Activated B cell treated with CpG ODN at 0.5 μM for 24 hours (primary cell): ENCODE measurements at places on chromosomes 3 and 15.

DNA sequence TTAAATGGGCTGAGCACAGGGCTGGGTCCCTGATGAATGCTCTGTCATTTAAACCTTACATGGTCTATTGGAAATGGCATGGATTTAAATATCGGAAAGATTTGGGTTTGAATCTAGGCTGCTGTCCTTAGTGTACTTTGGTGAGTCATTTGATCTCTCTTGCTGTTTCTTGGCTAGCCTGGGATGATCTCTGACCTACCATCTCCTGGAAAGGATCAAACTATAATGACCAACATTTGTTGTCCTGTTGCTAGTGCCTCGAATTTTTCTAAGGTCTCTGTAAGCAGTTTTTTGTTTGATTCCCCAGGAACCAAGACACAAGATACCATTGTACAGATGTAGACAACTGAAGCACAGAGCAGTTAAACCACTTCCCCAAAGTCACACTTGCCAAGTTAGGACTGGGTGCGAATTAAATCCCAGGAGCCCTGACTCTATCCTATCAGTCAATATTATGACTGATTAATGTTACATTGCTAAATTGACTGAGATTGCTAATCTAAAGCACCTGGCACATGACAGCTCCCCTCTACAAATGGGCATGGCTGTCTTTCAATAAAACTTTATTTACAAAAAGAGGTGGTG, 244.9 kb upstream of the MCTP2 start:
- H3K4me3 ChIP-seq = no peak overlapping the region
- no peaks in the 10 kb centered on the region for H3K4me1 ChIP-seq
- H3K27me3 ChIP-seq = peaks cover 6% of the 10 kb centered on the region
- no peaks in the 10 kb centered on the region for H3K36me3 ChIP-seq

DNA sequence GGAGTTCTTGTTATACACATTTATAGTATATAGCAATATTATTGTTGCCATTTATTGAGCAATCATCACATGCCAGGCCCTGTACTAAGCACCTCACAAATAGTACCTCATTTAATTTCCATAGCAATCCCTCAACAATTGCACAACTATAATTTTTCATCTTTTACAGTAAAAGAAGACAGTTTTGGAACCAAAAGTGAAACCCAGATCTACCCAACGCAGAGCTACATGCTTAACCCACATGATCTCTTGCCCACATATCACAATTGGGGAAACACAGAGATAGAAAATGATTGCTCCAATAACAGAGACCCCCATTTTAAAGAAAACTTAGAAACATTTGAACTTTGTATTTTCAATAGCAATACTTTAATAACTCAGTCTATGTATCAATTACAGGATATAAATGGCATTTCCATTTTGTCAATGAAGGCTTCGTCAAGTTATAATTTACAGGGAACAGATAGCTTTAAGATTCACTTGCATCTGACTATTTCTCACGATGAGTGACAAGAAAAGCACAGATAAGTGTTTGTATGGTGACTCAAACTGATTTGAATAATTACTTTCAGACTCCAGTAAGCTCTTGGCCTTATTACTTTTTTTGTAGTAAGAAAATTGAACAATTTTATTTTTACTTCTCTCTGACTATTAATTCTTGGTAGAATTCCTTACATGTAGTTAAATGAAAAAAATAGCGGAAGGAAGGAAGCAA, 38.7 kb upstream of the CCDC50 start:
- peaks cover 40% of the 10 kb centered on the region for H3K4me1 ChIP-seq
- no peak for DNase-seq
- H3K27me3 ChIP-seq = no peaks in the 10 kb centered on the region
- H3K36me3 ChIP-seq = no peaks in the 10 kb centered on the region
- H3K4me3 ChIP-seq = peak overlapping the region; percentile 74

DNA sequence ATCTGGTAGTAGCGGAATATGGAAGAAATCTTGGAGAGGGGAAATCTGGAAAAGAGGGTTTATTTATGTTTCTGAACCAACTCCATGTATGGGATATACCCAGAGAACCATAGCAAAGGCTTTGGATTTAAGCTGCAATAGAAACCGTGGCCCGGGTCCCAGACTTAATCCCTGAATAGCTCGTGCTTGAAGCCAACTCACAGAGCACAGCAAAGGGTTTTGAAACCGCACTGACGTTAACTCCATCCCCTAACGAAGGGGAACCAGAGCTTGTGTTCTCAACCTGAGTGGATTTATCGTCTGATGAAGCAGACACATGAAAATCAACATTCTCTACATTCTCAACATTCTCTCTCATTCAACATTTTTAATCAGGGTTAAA, 154.6 kb downstream of the APBA2 start:
- no peaks in the 10 kb centered on the region for H3K4me1 ChIP-seq
- no peaks in the 10 kb centered on the region for H3K27me3 ChIP-seq
- H3K36me3 ChIP-seq = no peaks in the 10 kb centered on the region
- no peak overlapping the region for H3K27ac ChIP-seq
- DNase-seq = no peak
- H3K4me3 ChIP-seq = no peak overlapping the region

GRCh38 chr3:76917436-76917835, 122.5 kb upstream of the ROBO2 start:
- no peak overlapping the region for H3K4me3 ChIP-seq
- no peaks in the 10 kb centered on the region for H3K27me3 ChIP-seq
- no peak for DNase-seq
- H3K36me3 ChIP-seq = no peaks in the 10 kb centered on the region
- no peak overlapping the region for H3K27ac ChIP-seq

DNA sequence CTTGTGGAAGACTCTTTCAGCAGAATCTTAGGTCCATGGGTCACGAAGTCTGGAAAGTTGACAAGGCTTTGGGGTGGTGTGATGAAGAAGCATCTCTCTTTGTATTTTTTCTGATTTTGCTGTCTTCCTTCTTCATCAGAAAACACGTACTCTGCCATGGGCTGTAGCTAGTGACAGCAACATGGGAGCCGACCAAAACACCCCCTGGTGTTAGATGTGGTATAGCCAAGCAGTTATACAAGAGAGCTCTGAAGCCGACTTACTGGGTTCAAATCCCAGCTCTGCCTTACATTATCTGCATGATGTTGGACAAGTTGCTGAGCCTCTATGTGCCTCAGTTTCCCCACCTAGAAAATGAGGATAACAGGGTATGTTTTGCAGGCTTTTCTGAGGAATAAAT, 32.9 kb upstream of the LYZL4 start:
- H3K27ac ChIP-seq = no peak overlapping the region
- H3K4me1 ChIP-seq = peaks cover under 1% of the 10 kb centered on the region
- no peak overlapping the region for H3K4me3 ChIP-seq
- no peaks in the 10 kb centered on the region for H3K36me3 ChIP-seq
- DNase-seq = no peak

- no peak overlapping the region for H3K4me3 ChIP-seq
- no peaks in the 10 kb centered on the region for H3K4me1 ChIP-seq
- H3K27ac ChIP-seq = no peak overlapping the region
- H3K36me3 ChIP-seq = no peaks in the 10 kb centered on the region
- no peak for DNase-seq
Observed at GRCh38 chr15:27097506-27097905, 126.5 kb downstream of the GABRG3 start.

DNA sequence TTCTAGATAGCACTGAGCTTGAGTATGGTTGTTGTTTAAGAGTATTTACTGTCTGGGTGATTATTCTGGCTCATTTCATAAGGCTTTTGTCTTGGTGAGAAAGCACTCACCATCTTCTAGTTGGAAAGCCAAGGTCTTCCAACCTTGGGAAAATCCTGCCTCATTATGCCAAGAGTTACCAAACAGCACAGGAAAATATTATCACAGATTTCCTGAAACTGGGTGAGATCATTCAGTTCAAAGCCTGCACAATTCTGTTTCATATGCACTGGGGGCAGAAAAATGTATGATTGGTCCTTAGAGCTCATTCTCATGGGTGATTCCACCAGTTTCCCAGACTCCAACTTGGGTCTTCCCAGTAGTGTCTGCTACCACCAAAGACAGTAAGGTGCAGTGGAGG, 291.8 kb downstream of the RORA start:
- H3K27me3 ChIP-seq = peaks cover 10% of the 10 kb centered on the region
- H3K27ac ChIP-seq = no peak overlapping the region
- no peaks in the 10 kb centered on the region for H3K36me3 ChIP-seq
- no peak for DNase-seq
- no peaks in the 10 kb centered on the region for H3K4me1 ChIP-seq

- peak overlapping the region; percentile 25 for H3K27ac ChIP-seq
- no peak for DNase-seq
- H3K36me3 ChIP-seq = peaks cover 42% of the 10 kb centered on the region
- peaks cover 37% of the 10 kb centered on the region for H3K4me1 ChIP-seq
- H3K27me3 ChIP-seq = no peaks in the 10 kb centered on the region
- H3K4me3 ChIP-seq = no peak overlapping the region
Observed at GRCh38 chr15:64071931-64072765, 21.5 kb downstream of the CIAO2A start.

- H3K4me3 ChIP-seq = no peak overlapping the region
- no peak overlapping the region for H3K27ac ChIP-seq
- no peaks in the 10 kb centered on the region for H3K36me3 ChIP-seq
- H3K4me1 ChIP-seq = no peaks in the 10 kb centered on the region
- H3K27me3 ChIP-seq = peaks cover 4% of the 10 kb centered on the region
Observed at GRCh38 chr3:152621967-152622810, 212.7 kb upstream of the P2RY1 start.

DNA sequence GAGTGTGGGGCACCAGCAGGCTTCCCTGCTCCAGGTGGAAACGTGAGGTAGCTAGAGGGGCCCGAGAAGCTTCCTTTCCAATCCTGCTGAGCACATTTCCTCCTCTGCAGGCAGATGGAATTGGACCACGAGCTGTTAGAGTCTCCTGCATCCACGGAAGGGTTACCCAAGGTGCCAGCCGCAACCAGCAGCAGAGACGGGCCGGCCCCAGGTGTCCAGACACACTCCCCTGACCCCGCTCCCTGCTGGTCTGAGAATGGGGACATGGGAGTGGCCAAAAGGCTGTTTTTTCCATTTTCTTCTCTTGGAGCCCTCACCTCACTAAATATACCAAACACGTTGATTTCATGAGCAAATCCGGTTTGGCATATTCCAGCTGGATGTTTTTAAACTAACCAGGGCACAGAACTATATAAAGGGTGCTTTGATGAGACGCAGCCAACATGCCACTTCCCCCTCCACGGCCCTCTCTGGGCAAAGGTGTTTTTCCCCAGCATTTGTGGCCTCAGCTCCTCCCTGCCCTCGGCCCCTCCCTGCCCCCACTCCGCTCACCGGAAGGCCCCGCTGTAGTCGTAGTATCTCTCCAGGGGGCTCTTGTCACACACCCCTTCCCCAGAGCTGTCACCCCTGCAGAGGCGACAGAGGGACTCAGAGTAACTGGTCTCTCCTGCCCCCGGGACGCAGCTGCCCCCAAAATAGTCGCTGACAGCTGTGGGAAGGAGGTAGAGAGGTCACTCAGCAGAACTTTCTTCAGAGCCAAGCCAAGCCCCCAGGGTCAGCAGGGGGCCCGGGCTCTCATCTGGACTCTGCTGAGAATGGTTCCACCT, 7.0 kb downstream of the MELTF start:
- H3K36me3 ChIP-seq = no peaks in the 10 kb centered on the region
- H3K4me1 ChIP-seq = peaks cover 38% of the 10 kb centered on the region
- peaks cover 9% of the 10 kb centered on the region for H3K27me3 ChIP-seq
- peak overlapping the region; percentile 96 for H3K27ac ChIP-seq

DNA sequence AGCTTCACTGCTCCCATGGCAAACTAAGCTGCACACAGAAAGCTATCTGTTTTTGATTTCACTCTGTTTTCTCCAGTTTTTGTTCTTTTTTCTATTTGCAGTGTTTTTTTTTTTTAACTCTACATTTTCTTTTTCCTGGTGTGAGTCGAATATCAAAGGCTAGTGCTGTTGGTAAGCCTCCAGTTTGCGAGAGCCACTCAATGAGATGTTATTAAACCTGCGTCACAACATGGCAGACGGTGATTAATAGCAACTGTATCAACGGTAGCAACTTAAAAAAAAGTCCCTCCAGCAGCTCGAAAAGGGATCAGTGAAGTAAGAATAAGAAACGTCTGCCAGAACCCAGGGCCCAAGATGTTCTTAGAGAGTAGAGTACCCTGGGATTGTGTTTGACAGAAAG, 84.1 kb downstream of the MEIS2 start:
- H3K4me1 ChIP-seq = no peaks in the 10 kb centered on the region
- H3K36me3 ChIP-seq = no peaks in the 10 kb centered on the region
- H3K4me3 ChIP-seq = no peak overlapping the region
- no peak overlapping the region for H3K27ac ChIP-seq
- DNase-seq = no peak

GRCh38 chr15:66139591-66140207, 113.9 kb downstream of the MEGF11 start:
- no peak overlapping the region for H3K4me3 ChIP-seq
- H3K27me3 ChIP-seq = no peaks in the 10 kb centered on the region
- no peaks in the 10 kb centered on the region for H3K4me1 ChIP-seq
- no peaks in the 10 kb centered on the region for H3K36me3 ChIP-seq
- no peak overlapping the region for H3K27ac ChIP-seq

GRCh38 chr15:61248790-61249189, 19.7 kb upstream of the RORA start:
- H3K27me3 ChIP-seq = peaks cover 3% of the 10 kb centered on the region
- DNase-seq = no peak
- no peak overlapping the region for H3K27ac ChIP-seq
- no peak overlapping the region for H3K4me3 ChIP-seq
- no peaks in the 10 kb centered on the region for H3K36me3 ChIP-seq
- no peaks in the 10 kb centered on the region for H3K4me1 ChIP-seq

GRCh38 chr15:61051569-61052031, 177.5 kb downstream of the RORA start:
- H3K4me3 ChIP-seq = no peak overlapping the region
- no peaks in the 10 kb centered on the region for H3K36me3 ChIP-seq
- H3K27me3 ChIP-seq = peaks cover 10% of the 10 kb centered on the region

- peaks cover 6% of the 10 kb centered on the region for H3K4me1 ChIP-seq
- H3K27me3 ChIP-seq = no peaks in the 10 kb centered on the region
- no peak overlapping the region for H3K4me3 ChIP-seq
- no peaks in the 10 kb centered on the region for H3K36me3 ChIP-seq
Observed at GRCh38 chr3:189712906-189713483, 81.8 kb downstream of the TP63 start.

DNA sequence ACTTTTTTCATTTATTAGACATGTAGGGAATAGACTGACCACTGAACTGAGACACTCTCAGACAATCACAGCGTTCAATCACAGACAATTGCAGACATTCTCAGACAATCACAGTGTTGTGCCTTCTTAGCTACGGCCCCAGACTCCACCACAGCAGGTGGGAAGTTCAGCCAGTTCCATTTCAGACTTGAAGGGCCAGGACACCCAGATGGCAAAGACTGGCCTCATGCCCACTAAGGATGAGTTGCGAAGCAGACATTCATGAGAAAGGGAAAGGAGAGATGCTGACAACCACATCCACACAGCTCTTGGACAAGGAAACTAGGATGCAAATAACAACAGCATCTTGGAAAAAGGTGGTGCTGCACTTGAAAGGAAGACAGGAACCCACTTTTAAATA, 21.9 kb upstream of the ALDH1L1 start:
- H3K4me1 ChIP-seq = no peaks in the 10 kb centered on the region
- no peak for DNase-seq
- peaks cover 16% of the 10 kb centered on the region for H3K27me3 ChIP-seq
- H3K4me3 ChIP-seq = no peak overlapping the region

DNA sequence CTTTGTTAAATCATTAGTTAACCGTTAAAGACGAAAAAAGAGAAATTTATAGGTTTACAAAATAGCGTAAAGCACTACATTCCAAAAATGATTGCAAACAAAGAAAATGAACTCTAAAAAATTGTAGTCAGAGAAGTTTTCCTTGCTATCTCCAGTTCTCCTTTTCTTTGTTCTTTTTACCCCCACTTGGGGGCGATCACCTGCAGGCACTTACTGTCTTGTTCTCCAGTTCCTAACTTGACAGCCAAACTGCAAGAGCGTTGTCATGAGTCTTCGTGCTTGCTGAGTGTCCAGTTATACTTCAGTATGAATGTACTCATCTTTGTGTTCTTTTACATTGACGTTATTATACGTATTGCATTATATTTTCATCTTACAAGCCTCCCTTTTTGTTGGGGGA, 54.5 kb downstream of the CHD2 start:
- no peak overlapping the region for H3K27ac ChIP-seq
- H3K4me1 ChIP-seq = peaks cover 7% of the 10 kb centered on the region
- H3K36me3 ChIP-seq = peaks cover 91% of the 10 kb centered on the region
- H3K27me3 ChIP-seq = no peaks in the 10 kb centered on the region
